ENCODE measurements at places on chromosomes 7 and 10.

DNA sequence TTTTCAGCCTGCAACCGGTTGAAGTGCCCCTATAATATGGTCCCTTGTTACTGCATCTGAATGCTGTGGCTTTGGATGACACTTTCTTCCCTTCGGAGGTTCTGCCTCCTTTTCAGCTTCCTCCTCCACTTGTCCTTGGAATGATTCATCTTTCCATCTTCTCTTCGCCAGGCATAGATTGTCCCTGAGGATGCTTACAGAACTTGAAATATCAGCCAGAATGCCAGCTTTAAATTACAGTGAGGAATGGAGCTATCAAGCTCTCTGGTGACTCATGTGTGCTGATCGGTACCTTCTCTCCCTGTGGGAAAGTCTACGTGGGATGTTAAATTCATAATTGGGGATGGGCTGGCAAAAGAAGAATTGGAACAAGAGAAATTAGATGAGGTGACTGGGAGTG lies 45.9 kb upstream of the PDK4 start:
- DNase-seq: no peak

DNA sequence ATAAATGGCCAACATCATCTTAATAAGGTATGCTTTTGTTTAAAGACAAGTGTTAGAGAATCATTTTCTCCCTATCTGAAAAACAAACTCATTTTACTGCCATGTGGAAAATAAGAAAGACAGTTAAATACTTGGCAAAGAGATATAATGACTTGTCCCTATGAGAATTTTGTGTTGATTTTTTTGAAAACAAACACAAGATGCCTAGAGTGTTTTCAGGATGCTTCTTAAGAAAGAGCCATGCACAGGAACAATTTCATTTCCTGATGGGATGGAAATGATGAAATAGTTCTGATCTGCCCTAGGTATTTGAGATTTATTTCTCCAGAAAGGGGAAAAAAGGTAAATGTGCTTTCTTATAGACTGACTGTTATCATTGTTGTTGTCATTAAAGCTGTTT lies 237.5 kb upstream of the GNAI1 start:
- DNase-seq: no peak

- DNase-seq: no peak
Measured at GRCh38 chr10:72243822-72244437, 27.9 kb upstream of the ASCC1 start.

DNA sequence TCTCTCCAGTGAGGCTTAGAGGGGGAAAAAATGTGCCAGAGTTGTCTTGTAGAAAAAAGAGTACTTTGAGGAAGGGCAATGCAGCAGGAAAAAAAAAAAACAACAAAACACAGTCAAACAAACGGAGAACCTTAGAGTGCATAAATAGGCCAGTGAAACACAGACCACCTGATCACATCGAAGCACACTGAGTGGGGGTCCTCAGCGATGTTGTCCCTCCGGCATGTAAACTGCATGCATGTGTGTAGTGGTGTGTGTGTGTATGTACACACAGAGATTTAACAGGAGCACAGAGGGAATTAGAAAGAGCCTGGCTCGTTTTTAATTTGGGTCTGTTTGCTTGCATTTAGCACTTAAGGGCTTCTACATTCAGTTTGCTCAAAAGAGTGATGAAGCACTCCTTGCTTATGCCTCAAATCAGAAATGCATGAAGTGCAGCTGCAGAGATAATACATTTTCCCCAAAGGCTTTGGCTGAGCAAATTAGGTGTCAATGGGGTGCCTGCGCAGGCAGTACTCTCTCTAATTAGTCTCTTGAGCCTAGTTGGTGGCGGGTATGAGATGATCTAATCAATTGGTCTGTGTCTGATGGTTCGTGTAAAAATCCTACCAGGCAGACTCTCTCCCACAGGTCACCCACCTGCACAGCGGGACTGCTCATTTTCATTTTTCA lies 62.7 kb upstream of the FZD1 start:
- DNase-seq: no peak

DNA sequence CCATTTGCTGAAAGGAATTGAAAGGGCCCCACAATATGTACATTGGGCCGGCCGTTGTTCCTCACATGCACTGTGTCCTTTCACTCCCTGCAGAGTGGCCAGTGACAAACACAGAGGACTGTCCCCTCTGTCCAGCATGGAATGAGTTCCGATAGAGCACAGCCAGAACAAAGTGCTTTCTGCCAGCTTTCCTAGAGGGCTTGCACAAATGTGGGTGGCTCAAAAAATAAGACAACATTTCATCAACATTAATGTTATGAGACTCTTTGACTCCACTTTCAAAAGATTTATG lies 2.4 kb downstream of the PKD2L1 start:
- DNase-seq: no peak

DNA sequence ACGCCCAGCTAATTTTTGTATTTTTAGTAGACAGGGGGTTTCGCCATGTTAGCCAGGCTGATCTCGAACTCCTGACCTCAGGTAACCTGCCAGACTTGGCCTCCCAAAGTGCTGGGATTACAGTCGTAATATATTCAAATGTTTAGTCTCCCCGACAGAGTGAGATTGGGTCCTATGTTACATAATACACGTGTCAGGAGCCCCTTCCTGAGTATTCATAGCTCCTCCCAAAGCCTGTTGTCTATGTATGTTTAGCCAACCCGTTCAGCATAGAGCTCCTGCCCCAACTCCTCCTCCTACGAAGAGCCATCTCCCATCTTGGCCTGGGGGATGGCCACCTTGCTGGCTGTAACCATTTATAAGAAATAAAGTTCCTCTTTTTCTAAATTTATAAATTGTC lies 2.7 kb upstream of the PPP2R2D start:
- DNase-seq: no peak

DNA sequence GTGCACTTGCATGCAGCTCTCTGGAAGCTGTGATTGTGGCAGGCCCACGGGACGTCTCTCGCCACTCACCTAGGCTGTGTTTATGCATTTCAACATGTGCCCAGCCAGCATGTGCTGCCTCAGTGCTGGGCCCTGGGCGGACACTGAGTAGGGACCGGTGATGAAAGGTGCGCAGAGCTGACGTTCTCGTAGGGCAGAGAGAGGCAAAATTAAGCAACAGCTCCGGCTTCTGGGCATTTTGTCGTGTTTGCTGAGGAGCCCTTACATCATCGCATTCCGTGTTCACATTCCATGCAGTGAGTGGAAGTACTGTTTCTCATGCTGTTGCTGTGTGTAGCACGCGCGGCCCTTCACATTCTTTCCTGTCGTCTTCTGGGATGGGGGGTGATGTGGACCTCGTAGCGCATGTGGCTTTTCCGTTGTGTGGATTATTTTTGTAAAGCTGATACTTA lies 50.5 kb downstream of the PRF1 start:
- DNase-seq: no peak

GRCh38 chr7:111568870-111569462 lies 6.7 kb upstream of the IMMP2L start:
- DNase-seq: no peak

GRCh38 chr7:99374111-99375064 lies at the start of gene ARPC1B:
ARPC1B (plus strand) TSS chr7:99374730; CDS start chr7:99385715, 10,985 bp downstream.
- no peak for DNase-seq

DNA sequence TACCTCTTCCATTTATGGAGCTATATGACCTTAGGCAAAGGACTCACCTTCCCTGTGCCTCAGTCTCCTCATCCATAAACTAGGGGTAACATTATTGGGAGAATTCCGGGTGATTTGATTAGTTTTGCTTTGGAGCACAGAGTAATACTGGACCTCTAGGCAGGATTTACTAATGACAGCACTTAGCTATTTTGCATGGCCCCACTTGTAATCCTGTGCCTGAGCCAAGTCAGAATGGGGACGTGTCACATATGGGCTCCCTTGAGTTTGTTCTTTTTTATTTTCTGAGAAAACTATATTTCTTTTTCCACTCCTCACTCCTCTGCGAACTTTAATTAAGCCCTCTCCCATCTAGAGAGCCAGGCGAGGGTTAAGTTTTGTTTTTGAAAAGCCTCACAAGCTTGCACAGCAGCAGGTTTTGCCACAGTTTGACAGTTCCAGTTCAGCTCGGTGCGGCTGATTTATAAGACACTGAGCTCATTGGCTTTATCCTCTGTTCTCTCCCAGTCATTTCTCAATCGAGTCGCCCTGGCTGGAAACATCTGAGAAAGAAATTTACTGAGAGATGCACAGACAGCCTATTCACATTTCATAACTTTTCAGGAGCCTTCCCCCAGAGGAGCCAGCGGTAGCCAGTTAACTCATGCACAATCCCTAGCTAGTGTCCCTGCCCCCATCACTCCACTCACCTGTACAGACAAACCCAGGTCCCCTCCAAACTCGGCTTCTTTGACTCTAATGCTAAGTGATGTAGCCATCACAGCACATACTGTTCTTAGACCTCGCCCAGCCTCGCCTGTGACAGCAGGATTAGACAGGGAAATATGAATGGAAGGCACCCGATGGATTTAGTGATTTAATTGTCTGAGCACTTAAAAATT lies 441.9 kb upstream of the NPVF start:
- no peak for DNase-seq

GRCh38 chr10:108545921-108546320 lies 1377.4 kb downstream of the XPNPEP1 start:
- no peak for DNase-seq

- no peak for DNase-seq
Measured at GRCh38 chr10:22702348-22702747, 12.0 kb downstream of the PIP4K2A start.

- no peak for DNase-seq
Measured at GRCh38 chr10:98259606-98260315, 8.2 kb downstream of the LOXL4 start.

- no peak for DNase-seq
Measured at GRCh38 chr7:133023370-133024071, 58.4 kb downstream of the CHCHD3 start.

DNA sequence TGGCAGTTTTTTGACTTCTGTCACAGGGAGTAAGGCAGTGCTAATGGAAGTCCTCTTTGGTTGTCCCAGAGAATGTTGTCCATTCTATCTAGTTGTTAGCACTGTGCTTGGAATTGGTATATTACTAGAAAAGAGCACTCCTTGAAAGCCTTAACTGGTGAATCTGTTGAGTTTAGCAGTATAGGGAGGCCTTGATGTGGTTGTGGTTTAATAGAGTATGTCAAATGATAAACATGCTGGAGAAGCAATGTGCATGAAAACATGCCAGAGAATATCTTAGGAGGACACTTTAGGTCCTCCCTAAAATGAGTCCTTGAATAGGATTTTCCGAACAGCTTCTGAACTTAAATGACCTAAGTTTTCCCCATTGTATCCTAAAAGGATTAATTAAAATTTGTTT lies 98.6 kb downstream of the BTRC start:
- DNase-seq: no peak

GRCh38 chr10:34995925-34996324 lies 94.2 kb downstream of the CUL2 start:
- peak; percentile 43 for DNase-seq

DNA sequence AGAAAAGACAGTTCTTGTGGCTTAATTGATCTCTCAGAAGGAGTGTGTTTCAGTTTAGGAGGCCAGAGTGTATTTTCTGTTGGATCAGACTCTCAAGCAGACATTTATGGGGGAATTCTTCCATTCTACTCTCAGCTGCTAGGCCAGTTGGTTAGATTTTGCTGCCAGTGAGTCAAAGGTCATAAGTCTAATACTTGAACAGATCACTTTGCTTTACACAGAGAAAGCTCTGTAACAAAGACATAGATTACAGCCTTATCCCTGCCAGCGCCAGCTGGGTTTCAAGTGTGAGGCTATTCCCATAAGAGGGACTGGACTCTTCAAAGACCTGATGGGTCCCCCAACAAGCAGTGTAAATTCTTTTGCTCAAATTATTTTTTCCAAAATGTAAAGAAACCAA lies 145.6 kb upstream of the SEMA3C start:
- no peak for DNase-seq

DNA sequence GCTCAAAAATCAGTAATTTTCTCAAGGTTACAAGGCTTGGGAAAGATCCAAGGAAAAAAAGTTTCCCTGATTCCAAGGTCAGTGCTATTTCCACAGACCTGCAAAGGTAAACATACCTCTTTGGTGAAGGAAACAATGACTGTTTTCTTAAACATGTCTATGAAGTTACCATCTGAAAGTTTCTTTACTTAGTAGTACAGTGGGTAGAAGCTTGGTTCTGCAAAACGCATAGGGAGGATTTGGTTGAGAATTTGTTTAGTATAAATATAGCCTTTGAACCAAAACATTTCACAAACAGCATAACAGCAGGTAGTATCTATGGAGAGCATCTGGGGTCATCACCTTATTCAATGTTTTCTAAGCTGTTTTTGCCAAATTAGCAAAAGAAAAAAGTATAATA lies 169.6 kb downstream of the CCSER2 start:
- DNase-seq: no peak

DNA sequence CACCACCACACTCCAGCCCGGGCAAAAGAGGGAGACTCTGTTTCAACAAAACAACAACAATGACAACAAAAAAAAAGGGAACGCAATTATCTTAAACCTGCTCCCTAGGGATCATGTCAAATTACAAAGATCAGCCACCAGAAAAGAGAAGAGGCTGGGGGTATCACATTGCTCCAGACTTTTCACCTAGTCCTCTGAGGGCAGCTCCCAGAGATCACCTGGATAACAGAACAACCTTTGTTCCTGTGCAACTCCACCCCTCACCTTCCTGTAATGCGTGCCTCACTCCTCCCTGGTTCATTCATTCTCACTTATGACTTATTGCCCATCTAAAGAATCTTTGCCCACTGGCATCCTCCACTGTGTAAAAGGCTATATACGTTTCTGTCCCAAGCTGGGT lies 31.8 kb downstream of the SVOPL start:
- DNase-seq: no peak

- DNase-seq: no peak
Measured at GRCh38 chr10:119362122-119362521, 154.8 kb downstream of the GRK5 start.

DNA sequence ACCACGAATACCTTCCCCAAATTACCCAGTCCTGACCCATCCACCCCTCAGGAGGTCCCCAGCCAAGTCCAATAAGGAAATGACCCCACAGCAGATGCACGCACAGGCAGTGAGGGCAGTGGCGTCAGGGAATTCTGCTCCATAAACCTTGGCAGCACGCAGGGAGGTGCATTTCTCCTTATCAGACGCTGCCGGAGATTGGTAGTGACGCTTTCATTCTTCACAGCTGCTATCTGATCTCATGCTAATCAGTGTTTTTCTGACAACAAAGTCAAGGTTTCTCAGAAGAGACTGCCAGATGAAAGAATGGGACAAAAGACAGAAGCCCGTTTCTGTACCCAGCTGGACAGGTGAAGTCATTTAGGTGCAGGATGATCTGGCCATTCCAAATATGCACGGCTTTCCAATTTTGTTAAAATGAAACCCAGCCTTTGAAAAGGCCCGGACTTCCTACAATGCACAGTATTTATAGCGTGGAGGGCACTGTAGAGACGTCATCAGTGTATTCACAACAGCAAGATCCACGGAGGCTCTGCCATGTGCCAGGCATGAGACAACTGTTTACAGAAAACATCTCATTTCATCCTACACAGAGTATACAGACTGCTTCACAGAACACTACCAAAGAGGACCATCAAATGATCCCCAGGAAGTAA lies 35.3 kb downstream of the DIP2C start:
- DNase-seq: no peak

All from iPS DF 6.9 (cell line).